ENCODE measurements at places on chromosomes 7 and 10. TPM values are rescaled to one million over a fixed set of nuclear protein-coding genes. Genes with fewer than 3 reads are reported as not detected.
A peak's percentile ranks its signal among the peaks of the same experiment; 100 is the strongest.

DNA sequence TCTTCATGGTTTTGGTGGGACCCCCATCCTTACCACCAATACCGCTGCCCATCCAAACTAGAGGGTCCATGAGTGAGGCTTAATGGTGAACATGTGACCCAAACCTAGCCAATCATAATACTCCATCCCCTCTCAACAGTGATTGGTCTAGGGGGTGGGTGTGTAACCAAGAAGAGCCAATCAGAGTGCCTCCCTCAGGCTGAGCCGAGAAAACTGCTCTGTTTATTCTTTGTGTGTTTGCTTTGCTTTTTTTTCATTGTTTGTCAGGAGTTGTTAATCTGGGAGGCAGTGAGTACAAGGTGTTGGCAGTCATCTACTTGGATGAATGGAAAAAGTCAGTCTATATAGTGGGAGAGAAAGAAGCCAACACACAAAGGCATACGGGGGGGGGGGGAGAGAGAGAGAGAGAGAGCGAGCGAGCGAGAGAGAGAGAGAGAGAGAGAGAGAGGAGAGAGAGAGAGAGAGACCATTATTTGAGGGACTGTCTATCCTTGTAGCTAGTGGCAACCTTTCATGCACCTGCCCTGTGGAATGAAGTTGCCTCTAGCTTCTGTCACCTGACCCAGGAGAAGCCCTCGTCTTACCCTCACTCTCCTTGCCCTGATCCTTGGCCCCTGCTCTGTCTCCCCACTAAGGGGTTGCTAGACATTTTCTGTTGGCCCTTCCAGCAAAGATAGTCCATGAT, 441.7 kb downstream of the TYW1 start:
- H3K4me3 ChIP-seq: no peak overlapping the region
- H3K36me3 ChIP-seq: no peaks in the 10 kb centered on the region
- H3K4me1 ChIP-seq: no peaks in the 10 kb centered on the region
- no peak for DNase-seq

GRCh38 chr10:5949009-5949759, 28.2 kb downstream of the IL15RA start:
- no peak overlapping the region for H3K27ac ChIP-seq
- DNase-seq: peak; percentile 37
- no peaks in the 10 kb centered on the region for H3K36me3 ChIP-seq

DNA sequence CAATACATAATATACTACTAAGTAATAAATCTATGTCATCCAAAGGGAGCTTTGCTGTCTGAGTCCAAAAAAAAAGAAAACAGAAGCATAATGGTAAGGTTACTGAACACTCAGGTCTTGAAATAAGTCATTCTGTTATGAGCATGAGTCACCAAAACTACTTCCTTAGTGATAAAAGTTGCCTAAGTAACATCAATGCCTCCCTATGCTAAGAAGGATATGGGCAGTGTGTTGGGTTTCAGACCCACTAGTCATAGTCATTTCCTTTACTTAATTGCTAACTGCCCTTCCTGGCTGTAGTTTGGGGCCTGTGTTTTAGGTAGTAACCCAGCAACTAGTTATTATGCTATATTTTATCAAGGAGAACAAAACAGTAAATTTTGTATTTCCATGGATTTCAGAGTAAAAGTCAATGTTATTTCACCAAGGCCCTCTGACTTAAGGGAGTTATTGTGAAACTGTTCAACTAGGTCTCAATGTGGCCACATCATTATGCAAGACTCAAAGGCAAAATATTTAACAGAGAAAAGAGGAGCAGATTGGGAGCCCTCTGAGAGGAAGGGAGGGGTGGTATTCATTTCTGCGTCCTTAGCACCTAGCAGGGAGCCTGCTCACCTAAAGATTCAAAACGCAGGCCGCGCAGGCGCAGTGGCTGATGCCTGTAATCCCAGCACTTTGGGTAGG, 11.7 kb upstream of the VIM start:
- DNase-seq: no peak
- H3K4me3 ChIP-seq: no peak overlapping the region
- no peaks in the 10 kb centered on the region for H3K36me3 ChIP-seq
- H3K27ac ChIP-seq: peak overlapping the region; percentile 60

DNA sequence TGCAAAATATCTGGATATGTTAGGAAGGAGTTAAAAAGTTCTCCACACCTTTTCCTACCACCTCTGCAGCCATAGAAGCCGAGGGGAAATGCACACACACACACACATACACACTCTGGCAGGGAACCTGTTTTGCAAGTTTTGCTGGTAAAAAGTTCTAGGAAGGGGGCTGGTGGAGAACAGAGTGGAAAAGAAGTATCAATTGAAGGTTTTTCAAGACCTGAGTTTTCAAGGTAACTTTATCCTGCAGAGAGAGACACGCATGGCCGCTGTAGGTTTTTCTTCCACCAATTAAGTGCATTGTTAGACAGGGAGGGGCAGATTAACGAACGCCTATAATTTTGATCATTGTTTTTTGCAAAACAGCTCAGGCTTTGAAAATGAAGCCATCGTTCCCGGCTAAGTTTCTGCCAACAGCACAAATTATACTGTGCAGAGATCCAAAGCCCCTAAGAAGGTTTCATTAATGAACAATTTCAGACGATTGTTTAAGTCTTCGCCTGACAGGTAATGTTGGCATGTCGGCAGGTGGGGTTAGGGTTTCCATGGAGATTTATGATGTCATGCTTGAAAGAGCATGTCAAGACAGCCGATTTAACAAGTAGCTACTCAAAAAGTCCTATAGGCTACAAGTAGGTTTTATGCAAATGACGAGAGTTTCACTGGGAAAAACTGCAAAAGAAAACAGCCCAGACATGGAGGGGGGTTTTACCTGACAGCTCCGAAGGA, 29.7 kb downstream of the KIAA1217 start:
- no peaks in the 10 kb centered on the region for H3K36me3 ChIP-seq
- H3K27ac ChIP-seq: peak overlapping the region; percentile 58
- no peaks in the 10 kb centered on the region for H3K27me3 ChIP-seq

- H3K27ac ChIP-seq: no peak overlapping the region
- DNase-seq: no peak
- H3K36me3 ChIP-seq: no peaks in the 10 kb centered on the region
- H3K4me1 ChIP-seq: no peaks in the 10 kb centered on the region
- H3K27me3 ChIP-seq: no peaks in the 10 kb centered on the region
Measured at GRCh38 chr10:75779276-75779675, 347.9 kb downstream of the LRMDA start.

PON1 gene
- total RNA-seq: not detected

GIMAP8 gene
- 7.7 TPM for total RNA-seq

ATG9B gene
- total RNA-seq: 0.31 TPM

GRCh38 chr7:38374507-38374906, 101.1 kb upstream of the TARP start:
- no peaks in the 10 kb centered on the region for H3K4me1 ChIP-seq
- DNase-seq: no peak
- no peak overlapping the region for H3K27ac ChIP-seq
- H3K36me3 ChIP-seq: no peaks in the 10 kb centered on the region
- no peak overlapping the region for H3K4me3 ChIP-seq

DNA sequence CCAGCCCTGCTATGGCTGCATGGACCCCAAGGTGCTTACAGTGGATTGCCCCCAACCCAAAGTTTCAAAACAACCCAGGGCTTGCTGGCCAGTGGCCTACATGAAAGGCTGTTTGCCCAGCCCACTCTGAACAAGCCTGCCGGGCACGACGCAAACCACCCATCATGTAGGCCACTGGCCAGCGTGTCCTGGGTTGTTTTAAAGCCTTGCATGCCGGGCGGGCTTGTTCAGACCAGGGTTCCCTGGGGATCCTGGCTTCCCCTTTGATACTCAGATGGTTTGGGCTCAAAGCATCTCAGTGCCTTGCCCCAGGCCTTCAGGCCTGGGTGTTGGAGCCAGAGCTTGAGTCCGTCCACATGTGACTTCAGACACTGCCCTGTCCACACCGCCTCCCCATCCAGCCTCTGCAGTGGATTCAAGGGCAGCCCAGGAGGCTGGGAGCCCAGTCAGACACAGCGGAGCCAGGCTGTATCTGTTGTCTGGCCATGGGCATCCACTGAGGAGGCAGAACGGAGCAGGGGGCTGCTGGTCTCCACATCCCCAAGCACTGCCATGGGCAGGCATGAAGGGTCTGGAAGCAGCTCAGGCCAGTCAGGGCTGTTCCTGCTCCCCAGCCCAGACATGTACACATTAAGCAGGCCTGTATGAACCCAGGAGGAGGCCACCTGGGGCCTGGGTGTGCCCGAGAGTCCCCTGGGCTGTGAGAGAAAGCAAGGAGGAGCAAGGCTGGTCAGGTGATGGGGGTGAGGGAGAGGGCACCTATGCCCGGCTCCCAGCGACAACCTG, 4.0 kb upstream of the ADIRF start:
- H3K27me3 ChIP-seq: no peaks in the 10 kb centered on the region
- no peak for DNase-seq
- H3K4me1 ChIP-seq: peaks cover 39% of the 10 kb centered on the region
- no peak overlapping the region for H3K4me3 ChIP-seq

KAT6B gene
- 12.0 TPM for total RNA-seq

- no peaks in the 10 kb centered on the region for H3K27me3 ChIP-seq
- H3K36me3 ChIP-seq: no peaks in the 10 kb centered on the region
- no peak overlapping the region for H3K4me3 ChIP-seq
- H3K4me1 ChIP-seq: peaks cover 12% of the 10 kb centered on the region
Measured at GRCh38 chr10:79353000-79353406, 5.7 kb downstream of the PPIF start.

SEC31B gene
- 3.8 TPM for total RNA-seq

DNA sequence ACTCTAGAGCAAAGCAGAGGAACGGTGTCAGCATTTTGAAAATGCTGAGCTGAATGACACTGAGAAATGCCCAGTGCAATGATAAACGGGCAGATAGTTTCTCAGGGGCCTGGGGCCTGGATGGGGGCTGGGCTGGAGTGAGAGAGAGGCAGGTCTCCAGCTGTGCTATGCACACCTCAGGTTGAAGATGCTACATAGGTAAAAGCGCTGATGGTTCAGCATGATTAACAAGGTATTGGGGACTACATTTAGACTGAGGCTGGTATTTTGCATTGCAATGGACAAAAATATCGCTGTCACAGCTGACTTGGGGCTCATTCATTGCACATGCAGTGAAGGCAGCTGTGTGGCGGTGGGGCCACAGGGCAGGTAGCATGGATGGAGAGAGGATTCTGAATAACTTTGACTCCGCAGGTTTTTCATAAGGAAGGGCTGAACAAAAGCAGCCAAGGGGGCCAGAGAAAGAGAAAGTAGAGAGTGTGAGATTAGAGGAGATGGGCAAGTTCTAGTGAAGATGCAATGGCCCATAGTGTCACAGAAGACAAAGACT, 290.8 kb upstream of the ZNF32 start:
- no peak overlapping the region for H3K27ac ChIP-seq
- H3K4me3 ChIP-seq: no peak overlapping the region
- H3K27me3 ChIP-seq: no peaks in the 10 kb centered on the region
- no peaks in the 10 kb centered on the region for H3K4me1 ChIP-seq

GDF2 gene
- total RNA-seq: not detected

KIAA1217 gene
- 155 TPM for total RNA-seq

GRCh38 chr7:18529239-18529638, 33.7 kb downstream of the HDAC9 start:
- no peaks in the 10 kb centered on the region for H3K36me3 ChIP-seq
- peak overlapping the region; percentile 30 for H3K27ac ChIP-seq
- H3K4me3 ChIP-seq: no peak overlapping the region
- H3K27me3 ChIP-seq: no peaks in the 10 kb centered on the region

Data from gastrocnemius medialis (tissue), 4 donors.